Suppressor macrophage (primary cell): ENCODE measurements at places on chromosomes 1 and 21.

- DNase-seq = no peak
Measured at GRCh38 chr1:2807036-2807435, 5.5 kb upstream of the TTC34 start.

GRCh38 chr1:238764779-238765178 is 621.6 kb upstream of the CHRM3 start:
- DNase-seq = no peak

DNA sequence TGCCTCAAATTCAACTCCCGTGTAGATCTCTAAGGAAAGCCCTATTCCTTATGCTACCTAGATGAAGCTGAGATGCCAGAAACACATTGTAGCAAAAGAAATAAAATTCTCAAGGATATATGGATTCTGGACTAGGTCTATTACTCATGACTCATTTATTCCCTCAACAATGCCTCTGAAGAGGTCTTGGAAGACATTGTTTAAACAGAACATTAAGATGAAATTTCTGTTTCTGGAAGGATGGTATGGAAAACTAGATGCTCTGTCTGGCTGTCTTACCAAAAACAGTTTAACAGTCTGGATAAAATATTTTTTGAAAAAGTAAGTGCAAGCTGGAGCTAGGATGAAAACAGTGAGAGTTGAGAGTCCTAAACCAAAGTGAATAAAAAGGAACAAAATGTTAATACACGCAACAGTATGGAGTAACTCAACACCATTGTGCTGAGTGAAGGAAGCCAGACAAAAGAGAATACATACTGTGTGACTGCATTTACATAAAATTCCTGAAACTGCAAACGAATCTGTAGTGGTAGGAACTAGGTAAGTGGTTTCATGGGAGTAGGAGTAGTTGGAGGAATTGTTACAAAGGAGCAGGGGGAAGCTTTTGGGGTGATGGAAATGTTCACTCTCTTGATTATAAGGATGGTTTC is 59.3 kb upstream of the GNG12 start:
- no peak for DNase-seq

DNA sequence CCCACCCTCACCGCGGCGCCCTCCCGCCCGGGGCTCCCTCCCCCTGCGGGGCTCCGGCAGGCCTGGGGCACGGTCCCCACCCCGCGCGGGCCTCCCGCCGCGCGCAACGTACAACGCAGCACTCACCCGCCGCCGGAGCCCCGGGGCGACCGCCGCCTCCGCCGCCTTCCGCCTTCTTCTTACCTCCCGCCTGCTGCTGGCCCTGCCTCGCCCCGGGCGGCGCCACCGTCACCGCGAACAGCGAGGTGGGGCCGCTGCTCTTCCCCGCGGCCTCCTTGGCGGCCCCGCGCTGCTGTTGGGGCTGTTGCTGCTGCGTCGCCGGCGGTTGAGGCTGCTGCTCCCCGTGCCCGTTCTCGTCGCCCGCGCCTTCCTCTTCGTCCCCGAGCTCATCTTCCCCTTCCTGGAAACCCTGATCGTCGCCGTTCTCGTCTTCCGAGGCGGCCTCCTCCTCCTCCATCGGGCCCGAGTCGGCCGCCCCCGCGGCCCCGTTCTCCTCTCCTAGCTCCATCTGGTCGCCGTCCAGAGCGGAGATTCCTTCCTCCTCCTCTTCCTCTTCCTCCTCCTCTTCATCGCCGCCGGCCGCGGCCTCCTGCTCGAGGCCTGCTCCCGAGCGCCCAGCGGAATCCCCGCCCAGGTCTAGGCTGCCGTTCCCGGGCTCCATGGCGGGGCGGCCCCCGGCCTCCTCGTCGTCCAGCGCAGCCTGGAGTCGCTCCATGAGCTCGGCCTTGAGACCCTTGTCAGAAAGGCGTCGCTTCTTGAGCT is 671 bp downstream of the HNRNPU start:
- peak; percentile 72 for DNase-seq

DNA sequence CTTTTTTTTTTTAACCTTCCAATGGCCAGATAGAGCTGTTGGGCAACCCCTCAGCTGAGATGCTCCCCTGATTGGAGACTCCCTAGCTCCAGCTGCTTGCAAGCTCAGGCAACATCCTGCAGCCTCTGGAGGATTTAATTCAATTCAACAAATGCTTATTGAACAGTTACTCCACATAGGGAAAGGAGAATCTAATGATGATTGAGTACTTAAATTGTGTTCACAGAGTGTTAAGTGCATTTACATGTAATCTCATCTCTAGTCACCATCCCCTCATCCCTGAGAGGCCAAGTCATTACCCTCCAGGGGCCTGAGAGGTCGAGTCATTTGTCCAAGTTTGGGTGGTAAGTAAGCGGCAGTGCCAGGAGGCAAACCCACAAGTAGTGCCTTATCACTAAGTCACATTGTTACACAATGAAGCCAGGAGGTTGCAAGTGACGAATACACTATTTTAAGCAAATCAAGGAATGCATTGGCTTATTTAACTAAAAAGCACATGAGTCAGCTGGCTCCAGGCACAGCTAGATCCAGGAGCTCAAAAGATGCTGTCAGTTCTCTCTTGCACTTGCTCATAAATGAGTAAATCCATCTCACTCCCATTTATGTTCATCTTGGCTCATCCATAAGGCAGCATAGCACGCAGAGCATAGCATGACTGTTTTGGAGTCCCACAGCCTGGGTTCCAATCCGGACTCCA is 64.3 kb downstream of the OPTC start:
- DNase-seq = peak; percentile 38

GRCh38 chr21:29387598-29387997 is 88.9 kb downstream of the BACH1 start:
- no peak for DNase-seq
